ENCODE measurements at places on chromosomes 16 and 17.

- DNase-seq = no peak
Measured at GRCh38 chr17:2172077-2172851, 117.4 kb downstream of the HIC1 start.

DNA sequence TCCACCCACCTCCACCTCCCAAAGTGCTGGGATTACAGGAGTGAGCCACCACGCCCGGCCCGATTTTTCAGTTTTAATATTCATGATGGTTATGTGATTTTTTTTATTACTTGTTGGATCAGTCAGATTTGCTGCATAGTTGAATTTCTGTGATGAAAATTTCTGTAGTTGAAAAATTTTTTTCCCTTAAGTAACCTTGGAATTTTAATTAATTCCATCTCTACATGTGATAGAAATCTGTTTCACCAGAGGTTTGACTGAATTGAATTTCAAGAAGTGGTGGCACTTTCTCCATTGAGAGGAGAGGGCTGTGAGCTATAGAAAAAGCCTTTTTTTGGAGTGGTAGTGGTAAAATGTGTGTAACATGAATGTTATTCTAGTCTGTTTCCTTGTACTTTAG is 24.7 kb downstream of the WIPF2 start:
- no peak for DNase-seq

DNA sequence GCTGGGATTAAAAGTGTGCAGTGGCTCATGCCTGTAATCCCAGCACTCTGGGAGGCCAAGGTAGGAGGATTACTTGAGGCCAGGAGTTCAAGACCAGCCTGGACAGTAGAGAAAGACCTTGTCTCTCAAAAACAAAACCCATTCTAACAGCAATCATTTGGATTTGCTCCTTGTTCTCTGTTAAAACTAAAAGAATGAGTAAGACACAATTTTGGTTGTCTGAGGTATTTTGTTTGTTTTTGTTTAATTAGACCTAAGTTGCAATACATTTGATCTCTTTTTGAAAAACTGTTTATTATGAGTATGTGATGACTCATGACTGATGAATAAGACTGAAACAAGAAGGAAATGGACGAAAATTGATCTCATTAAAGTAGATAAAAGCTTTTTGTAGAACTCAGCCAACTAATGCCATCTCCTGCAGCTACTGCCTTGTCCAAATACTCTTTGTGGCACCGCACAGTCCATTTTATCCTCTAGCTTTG is 29.0 kb downstream of the GLG1 start:
- DNase-seq = no peak

DNA sequence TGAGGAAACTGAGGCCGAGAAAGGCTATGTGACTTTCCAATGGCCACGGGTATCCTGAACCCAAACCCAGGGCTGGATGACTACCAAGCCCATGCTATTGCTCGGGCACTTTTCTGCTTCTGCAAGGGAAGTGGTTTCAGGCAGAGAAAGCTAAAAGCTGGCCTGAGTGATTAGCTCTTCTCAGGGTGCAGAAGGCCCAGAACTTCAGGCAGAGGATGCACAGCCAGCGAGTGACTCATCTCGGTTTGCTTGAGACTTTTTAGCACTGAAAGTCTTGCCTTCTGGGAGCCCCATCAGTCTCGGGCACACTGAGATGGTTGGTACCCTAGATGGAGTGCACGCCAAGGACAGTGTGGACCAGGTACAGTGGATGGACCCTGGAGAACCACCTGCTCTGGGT is 129.5 kb upstream of the SDK2 start:
- DNase-seq = no peak

DNA sequence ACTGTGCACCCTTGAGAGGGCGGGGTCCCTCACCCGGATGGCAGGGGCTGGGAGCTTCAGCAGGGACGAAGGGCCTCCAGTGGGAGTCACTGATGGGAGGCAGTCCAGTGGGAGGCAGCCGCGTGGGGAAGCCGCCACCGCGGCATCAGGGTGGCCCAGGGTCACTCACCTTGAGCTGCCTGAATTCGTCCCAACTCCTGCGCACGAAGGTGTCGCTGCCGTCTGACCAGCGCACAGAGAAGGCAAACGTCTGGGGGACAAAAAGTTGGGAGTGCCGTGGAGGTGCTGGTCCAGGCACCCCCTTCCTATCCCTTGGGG is 540 bp downstream of the NOXO1 start:
- no peak for DNase-seq
